ENCODE measurements at places on chromosomes 7 and 10.

DNA sequence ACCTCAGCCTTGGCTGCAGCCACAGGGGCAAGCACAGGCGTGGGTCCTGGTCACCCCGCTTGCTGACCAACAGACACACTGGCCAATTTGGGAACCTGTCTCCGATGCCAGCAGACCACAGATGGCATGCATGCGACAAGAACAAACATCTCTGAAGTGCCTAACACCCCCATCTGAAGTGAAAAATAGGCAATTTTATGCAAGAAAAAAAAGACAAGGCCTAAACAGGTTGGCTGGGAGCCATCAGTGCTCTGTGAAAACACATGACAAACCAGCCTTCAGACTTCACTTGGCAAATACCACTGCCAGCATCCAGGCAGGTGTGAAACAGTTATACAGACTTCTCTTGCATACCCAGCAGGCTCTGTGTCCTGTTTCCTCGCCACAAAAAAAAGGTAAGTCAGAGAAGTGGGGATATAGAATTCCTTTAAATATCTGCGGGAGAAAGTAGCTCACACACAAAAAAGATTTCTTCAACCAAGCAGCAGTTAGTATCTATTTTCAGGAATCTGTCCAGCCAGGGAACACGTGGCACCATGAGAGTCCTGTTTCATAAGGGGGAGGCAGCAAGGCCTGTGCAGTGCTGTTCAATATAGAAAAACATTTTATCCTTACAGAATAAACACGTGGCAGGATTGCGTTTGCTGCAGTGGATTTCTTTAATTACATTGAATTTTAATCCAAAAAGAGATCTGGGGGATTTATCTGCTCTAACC lies 293.4 kb upstream of the MKLN1 start:
- no peak for DNase-seq

- DNase-seq, result no peak
Measured at GRCh38 chr10:83352588-83352987, 786.7 kb upstream of the GHITM start.

GRCh38 chr7:36309301-36309700 lies 80.4 kb upstream of the ANLN start:
- DNase-seq, result no peak

DNA sequence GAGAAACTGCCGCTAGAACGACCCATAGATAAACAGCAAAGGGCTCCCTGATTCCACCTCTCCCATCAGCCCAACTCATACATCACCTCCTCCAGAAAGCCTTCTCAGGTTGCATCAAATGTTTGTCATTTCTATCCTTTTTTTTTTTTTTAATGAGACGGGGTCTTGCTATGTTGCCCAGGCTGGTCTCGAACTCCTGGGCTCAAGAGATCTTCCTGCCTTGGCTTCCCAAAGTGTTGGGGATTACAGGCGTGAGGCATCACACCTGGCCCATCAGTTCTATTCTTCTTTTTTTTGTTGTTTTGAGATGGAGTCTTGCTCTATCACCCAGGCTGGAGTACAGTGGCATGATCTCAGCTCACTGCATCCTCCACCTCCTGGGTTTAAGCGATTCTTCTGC lies 7.0 kb downstream of the SPACDR start:
- DNase-seq, result no peak

DNA sequence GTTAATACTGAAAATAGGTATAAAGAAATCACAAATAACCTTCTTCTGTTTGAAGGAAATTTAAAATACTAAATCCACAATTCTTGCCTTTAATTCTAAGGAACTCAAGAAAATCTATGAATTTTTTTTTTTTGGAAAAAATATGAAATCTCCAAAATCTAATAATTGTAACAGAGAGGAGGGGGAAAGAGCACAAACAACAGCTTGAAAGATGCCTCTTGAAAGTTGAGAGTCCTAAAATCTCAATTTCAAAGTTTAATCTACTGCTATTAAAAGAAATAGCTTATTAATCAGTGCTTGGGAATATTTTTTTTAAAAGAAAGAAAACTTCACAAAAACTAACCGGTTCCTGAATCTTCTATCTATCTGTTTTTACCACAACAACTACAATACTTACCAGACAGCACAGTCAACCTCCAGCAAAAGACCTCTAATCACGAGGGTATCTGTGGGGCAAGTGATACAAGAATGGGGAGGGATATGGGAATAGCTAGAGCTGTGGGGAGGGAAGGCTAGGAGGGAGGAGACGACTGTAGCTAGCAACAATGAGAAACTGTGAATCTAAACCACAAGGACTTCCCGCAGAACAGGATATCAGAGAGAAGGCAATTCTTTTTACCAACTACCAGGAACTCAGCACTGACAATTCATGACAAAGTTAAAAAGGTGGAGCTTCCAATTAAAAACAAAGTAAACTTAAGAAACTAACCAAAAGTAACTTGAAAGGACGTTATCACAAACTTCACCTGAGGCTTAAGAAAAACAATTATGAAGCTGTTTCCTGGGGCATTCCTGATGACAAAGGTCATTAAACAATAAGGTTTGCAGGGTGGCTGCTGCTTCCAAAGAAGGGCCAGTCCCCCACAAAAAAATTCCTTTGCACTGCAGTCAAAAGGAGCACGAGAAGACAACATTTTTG lies at the start of gene USP54:
USP54 (minus strand) TSS at position 462 of the 919 bp plus-strand sequence. CDS start 15,684 bp downstream, outside the sequence.
- DNase-seq, result no peak

GRCh38 chr10:131685007-131685406 lies 215.8 kb upstream of the PPP2R2D start:
- no peak for DNase-seq

DNA sequence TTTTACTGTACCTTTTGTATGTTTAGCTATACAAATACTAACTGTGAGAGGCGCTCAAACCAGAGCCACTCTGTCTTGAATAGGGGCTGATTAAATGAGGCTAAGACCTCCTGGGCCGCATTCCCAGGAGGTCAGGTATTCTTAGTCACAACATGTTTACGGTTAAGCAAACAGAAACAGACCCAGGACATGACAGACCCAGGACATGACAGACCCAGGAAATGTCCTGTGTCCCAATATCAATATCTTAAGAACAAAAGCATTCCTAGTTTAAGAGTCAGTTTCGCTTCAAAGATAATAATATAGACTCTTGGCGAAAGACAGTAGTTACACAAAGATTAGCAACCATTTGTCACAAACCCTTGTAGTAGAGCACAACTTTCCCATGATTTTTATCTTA lies 304.5 kb downstream of the CCSER2 start:
- no peak for DNase-seq

GRCh38 chr7:51276967-51277366 lies 39.6 kb downstream of the COBL start:
- DNase-seq, result no peak

DNA sequence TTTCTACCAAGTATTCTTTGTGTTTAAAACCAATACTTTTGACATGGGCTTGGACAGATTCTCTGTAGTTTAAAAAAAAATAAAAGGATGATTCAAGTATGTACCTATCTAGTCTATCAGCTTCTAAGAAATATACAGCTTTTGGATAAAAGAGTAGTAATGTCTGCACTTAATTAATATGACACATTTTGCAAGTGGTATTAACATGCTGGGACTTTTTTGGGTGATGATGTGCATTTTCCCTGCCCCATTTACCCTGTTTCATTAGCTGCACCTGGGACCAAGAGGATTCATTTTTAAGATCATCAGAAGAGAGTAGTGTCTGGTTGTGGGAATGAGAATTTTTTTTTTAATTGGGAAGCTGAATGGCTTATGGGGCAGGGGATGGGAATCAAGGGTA lies 236.2 kb upstream of the KLF14 start:
- DNase-seq, result no peak

DNA sequence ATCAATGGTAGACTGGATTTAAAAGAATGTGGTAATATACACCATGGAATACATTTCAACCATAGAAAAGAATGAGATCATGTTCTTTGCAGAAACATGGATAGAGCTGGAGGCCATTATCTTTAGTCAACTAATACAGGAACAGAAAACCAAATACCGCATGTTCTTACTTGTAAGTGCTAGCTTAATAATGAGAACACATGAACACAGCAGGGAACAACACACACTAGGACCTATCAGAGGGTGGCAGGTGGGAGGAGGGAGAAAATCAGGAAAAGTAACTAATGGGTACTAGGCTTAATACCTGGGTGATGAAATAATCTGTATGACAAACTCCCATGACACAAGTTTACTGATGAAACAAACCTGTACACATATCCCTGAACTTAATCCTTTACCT lies 1435.2 kb downstream of the REEP3 start:
- no peak for DNase-seq

DNA sequence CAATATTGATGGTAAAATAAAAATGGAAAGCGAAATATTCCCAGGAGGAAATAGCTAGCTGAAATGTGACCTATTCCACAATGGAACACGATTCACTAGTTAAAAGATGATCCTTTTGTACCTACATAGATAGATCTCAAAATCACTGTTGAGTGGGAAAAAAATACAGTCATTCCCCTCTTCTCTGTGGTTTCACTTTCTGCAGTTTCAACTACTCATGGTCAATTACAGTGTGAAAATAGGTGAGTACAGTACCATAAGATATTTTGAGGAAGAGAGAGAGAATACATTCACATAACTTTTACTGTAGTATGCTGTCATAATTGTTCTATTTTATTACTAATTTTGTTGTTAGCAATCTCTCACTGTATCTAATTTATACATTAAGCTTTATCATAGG lies 56.0 kb upstream of the COL13A1 start:
- DNase-seq, result no peak

DNA sequence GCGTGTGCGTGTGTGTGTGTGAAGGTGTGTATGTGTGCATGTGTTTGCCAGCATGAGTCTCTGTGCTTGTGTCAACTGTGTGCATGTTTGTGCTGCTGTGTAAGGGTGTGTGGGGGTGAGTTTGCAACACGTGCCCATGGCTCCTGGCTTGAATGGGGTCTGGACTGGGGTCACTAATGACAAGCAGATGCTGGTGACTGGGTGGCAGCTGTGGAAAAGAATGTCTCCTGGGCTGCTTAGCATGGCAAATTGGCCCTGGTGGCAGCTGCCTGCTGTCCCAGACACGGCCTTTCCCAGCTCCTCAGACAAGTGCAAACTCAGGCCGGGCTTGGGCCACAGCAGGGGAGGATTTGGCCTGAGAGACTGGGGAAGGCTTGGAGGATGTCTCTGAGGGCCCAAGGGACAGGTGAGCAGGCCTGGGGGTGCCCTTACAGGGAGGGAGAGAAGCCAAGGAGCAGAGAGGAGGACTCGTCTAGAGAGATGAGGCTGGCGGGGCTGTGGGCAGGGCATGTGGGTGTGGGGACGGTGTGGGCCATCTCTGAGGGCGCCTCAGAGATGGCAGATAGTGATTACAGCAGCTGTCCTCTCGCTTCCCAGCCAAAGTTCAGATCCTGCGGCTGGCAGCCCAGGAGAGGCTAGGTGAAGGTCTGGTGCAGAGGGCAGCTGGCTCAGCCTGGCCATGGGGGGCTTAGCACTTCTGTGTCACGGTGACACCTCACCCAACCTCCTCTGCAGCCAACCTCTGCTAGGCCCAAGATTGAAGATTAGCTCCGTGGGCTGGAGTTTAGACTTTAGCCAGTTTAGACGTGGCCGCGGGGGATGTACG lies 1.5 kb downstream of the AQP1 start:
- no peak for DNase-seq

- DNase-seq, result no peak
Measured at GRCh38 chr10:89959433-89960110, 258.2 kb downstream of the KIF20B start.

- no peak for DNase-seq
Measured at GRCh38 chr7:156063241-156063810, 251.1 kb upstream of the SHH start.

GRCh38 chr10:124014416-124015154 lies 78.8 kb downstream of the CHST15 start:
- DNase-seq, result no peak

DNA sequence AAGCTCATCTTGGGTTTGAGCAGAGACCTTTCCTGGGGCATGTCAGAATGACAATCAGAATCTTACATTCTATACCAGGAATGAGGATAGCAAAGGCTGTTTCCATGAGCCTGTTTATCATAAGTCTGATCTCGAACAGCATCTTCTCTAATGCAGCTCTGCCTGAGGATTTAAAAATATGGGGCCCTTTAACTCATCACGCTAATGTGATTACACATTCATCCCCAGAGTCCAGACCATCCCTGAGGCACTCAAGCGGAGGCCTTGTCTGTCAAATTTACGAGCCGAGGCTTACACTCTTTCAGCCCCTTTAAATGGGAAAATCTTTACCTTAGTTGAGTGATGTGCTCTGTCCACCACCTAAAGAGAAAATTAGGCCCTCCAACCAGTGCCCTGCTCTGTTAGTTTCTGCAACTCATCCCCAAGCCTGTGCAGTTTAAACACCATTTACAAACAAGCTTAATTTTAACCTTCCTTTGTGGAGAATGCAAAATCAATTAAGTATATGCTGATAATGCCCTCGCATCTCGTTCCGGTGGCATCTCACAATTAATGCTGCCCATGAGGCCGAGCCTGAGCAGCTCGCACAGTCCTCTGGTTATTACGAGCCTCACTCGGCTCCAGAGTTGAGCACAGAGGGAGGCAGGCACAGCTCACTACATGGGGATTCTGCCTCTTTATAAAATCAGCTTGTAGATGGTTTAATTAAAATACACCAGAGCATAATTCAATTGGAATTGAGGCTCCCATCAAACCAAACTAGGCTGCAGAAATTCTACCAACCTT lies 16.0 kb downstream of the CHST15 start:
- DNase-seq, result peak; percentile 38

DNA sequence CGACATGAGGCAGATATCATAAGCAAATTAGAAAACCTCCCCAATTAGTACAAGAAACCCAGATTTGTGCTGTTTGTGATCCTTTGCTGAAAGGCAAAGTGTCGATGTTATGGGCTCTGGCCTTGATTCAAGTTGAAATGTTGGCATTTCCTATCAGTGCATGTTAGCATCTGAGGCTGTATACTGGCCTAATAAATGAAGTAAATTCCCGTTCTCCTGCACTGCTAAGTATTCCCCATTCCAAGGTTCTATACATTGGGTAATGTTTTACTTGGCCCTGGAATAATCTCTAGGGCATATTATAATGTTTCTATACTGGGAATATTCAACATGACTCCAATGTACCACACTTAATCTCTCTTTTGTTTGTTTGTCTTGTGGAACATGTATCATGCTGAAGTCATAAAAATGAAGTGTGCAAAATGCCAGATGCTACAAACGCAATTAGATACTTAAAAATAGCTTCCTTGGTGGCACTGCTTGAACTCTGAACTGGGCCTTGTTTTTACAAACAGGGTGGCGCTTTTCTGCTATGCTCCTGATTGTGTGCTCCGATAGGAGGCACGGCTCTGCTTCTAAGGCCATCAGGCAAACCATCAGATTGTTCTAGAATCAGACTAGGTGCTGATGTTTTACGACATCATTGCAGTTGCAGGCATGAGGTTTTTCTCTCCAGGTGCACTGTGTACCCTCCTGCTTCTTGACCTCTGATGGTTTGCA lies 156.7 kb upstream of the TCF7L2 start:
- no peak for DNase-seq

Measured in nephron progenitor cell (in vitro differentiated cells).